Stimulated activated CD8-positive, alpha-beta memory T cell treated with anti-CD3 and anti-CD28 coated beads, Interleukin-4, amount 100 ng/mL, for 4 hours (primary cell): ENCODE measurements at places on chromosomes 12 and 14.

DNA sequence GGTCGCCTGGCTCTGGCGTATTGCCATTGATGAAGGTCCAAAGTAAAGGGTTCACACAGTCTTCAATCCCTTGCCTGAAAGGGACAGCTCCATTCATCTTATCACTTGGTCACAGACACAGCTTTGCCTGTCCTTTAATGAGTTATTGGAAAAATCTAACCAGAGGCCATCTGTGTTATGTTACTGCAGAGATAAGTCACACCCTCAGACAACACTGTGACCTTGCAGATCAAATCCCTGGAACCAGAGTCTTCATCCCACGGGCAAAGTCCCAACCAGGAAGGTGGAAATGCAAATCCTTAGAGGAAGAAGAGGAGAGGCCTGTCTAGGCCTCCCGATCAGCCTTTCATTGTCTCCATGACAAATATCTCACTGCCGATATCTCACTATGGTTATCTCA, 68.3 kb upstream of the SCN8A start:
- DNase-seq: no peak

- DNase-seq: no peak
Observed at GRCh38 chr12:958588-959123, 9.2 kb upstream of the RAD52 start.

DNA sequence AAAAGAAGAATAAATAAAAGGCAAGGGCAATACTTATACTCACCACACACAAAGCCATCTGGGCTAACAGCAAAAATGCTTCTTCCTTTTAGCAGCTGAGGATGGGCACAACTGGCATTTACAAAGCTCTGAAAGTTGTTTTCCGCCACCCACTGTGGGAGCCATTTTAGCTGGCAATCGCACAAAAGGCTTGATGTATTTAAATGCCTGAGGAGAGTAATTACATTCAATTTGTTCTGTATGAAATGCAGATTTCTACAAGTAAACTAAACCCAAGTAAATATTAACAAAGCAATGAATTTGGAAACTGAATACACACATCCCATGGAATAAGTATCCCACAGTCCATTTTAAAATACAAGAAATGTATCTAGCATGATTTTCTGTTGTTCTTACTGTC, 37.5 kb downstream of the LRIG3 start:
- DNase-seq: no peak

DNA sequence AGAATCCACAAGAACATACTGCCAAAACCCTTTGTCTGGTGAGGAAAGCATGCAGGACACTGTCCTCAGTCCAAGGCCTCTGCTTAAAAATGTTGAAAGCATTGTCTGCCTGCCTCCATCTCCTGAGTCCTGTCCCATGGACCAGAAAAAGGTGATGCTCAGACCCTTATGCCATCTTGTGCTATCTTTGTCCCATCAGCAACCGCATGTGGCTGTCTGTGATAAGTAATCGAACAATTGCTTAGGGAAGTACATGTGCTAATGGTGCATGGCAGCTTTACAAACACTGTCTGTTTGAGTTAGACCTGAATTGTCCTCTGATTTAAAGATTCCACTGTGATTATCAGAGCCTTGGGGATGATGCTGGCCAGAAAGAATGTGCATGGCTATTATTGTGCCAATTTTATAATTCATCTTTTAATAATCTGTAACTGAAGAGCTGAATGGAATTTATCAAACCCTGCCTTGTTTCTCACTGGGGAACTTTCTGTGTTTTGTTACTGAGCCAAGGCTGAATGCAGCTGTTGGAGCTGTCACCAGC, 177.5 kb downstream of the DACT1 start:
- DNase-seq: no peak

DNA sequence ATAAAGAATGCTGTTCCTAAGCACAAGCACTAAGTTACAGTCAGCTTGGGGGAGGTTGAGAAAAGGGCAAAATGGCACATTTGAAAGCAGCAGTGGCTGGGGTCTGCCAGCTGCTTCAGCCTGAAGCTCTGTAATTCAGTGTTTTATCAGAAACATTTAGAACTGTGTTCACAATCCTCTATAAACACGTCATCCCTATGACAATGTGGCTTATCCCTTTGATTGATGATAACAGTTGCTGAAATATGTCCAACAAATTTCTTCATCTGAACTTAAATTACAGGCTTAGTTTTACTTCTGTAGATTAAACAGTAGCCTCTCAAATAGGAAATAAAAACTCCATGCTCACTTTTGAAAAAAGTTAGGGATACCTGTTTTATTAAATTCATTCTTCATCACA, 108.8 kb downstream of the VEZT start:
- DNase-seq: no peak

DNA sequence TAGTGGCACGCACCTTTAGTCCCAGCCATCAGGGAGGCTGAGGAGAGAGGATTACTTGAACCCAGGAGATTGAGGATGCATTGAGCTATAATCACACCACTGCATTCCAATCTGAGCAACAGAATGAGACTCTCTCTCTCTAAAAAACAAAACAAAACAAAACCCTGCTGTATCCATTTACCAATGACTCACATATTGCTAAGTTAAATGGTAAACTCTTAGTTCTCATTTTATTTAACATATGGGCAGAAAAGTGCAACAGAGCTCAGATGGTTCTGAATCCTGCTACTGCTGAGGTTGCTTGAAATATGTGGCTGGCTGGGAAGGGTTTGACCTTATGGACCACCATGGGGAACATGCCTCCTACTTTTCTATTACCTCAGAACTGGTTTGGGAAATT, 33.7 kb upstream of the CCNT1 start:
- DNase-seq: no peak

- no peak for DNase-seq
Observed at GRCh38 chr12:88417531-88417930, 162.7 kb downstream of the KITLG start.

GRCh38 chr12:76422543-76423438, 74.6 kb upstream of the BBS10 start:
- no peak for DNase-seq

DNA sequence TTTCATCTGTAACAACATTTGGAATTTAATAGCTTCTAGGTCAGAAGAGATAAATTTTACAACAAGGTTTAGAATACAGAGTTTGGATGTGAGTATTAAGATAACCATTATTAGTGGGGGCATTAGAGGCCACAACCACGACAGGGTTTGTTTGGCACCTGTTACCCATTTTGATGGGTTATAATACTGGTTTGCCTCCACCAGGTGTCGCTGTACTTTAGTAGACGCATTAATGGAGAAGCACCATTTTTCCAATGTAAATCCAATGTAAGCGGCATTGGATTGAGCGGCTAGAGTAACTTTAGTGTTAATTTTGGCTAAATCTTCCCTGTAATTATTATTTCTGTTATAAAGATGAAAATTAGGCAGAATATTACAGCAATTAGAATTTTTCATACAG, 136.2 kb downstream of the SLCO1B3 start:
- DNase-seq: no peak

DNA sequence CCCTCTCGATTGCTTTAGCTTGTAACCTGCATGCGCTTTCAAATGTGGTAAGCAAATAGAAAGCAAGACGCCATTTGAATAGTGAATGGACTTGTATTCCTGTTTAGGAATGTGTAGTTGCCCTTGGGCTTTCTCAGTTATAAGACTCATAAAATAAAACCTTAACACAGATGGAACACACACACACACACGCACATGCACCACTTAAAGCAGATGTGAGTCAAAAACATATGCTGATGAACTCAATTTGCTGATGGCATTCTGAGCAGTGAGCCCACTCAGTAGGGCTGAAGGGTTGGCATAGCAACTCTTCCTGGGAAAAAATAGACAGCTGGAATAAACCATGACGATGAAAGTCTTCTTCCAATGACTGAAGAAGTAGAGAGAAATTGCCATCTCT, 360.5 kb downstream of the APAF1 start:
- DNase-seq: no peak

DNA sequence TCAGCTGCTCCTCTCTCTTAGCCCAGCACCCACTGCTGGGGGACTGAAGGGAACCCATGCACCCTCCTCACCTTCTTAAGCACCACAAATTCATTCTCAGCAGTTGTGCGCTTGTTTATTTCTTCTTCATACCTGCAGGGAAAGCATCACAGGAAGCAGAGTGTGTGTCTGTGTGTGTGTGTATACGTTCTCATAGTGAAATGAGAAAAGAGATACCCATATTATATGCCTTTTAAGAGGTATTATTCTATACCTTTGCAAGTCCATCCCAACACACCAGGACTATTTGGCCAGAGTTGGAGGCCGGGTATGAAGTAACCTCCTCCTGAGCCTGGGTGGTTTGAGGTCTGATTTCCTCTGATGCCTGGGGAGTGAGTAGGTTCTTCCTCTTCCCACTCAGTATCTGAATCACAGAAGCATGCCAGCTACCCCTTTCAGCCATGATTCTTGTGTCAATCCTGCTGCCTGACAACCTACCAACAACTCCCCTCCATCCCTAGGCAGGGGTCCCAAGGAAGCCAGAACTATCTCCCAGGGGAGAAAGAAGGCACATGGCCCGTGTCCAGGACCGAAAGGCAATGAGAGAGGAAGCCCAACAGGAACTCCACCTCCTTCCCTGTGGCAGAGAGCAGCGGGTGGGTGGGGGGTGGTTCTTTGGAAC, 3.0 kb downstream of the KRT73 start:
- DNase-seq: no peak

GRCh38 chr12:1540690-1541089, 53.7 kb downstream of the FBXL14 start:
- DNase-seq: no peak

GRCh38 chr14:88179716-88180115, 143.4 kb downstream of the KCNK10 start:
- no peak for DNase-seq

DNA sequence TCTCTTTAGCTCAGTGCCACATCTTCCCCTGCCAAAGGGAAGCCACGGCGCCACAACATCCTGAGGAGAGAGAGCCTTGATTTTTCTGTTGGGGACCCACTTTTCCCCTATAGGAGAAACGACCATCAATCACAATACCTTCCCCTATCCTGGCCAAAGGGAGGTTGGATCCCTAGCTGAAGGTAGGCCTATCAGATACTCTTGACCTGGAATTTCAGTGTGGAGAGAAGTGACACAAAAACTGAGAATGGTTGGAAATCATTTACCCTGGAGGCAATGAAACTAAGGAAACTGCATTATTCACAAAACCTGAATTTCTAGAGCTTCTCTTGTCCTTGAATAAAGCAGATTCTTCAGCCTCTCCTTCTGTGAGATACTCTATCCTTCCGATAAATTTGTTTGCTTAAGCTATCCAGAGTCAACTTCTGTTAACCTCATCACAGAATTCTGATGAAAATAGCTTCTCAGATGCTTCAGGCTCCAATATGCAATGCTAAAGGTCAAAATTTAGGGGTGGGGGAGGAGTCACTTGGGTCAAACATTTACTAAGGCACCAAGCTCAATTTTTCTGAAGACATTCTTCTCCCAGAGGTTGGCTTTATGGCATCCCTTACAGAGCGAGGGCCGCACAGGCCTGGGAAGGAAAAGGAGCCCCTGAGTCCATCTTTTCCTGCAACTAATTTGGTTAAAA, 27.0 kb upstream of the DUSP6 start:
- DNase-seq: no peak

DNA sequence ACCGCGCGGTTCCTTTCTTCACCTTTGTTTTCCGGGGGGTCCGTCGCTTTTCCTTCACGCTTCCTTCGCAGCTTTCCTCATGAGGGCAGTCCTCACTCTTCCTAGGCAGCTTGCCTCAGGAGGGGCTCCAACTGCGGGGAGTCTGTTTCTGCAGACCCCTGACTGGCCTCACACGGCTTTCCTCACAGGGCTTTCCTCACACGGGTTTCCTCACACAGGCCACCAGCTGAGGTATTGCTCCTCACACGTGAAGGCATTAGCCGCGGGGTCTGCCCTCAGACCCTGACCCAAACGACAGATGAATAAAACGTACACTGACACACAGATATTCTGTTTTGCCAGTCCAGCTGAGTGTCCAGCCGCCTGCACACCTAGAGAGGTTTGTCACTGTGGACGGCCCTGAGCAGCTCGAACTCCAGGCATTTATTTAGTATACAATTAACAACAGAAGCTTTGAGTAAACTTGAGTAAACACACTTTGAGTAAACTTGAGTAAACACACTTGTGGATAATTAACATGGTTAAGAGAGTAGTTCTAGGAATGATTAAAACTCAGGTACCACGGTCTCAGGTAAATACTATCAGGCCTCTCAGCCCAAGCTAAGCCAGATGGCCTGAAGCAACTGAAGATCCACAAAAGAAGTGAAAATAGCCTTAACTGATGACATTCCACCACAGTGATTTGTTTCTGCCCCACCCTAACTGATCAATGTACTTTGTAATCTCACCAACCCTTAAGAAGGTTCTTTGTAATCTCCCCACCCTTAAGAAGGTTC, 16.1 kb upstream of the LYZ start:
- no peak for DNase-seq

DNA sequence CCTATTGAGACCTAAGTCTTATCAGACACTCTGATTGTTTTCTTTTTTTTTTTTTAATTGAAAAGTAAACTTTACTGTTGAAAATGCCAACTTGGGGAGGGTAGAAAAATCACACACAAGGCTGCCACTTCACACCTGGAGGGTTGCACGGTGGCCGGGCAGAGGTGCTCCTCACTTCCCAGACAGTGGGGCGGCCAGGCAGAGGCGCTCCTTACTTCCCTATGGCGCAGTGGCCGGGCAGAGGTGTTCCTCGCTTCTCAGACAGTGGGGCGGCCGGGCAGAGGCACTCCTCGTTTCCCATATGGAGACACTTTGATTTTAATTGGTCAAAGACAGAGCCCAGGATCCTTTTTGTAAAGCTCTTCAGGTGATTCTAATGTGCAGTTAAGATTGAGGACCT, 399.3 kb downstream of the TMTC2 start:
- no peak for DNase-seq
